ENCODE measurements at places on chromosomes 12 and 14. TPM values are rescaled to one million over a fixed set of nuclear protein-coding genes. Genes with fewer than 3 reads are reported as not detected.
A peak's percentile ranks its signal among the peaks of the same experiment; 100 is the strongest.

DNA sequence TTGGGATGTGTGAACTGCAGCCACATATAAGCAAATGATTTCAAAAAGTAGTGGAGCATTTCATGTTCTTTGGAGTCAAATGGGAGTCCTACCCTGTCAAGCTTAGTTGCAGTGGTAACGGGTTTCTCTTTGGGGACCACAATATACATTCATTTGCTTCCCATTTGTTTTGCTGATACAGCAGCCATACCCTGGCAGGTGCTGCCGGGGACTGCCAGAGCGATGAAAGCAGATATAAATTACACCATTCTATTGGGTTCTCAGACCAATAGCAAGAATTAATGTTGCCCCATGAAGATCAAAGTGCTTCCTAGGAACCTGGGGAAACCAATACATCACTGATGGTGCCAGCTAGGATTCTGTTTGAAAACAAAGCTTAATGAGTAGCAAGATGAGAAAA, 1621.5 kb upstream of the FLRT2 start:
- H3K27ac ChIP-seq: no peak overlapping the region
- no peak overlapping the region for H3K4me3 ChIP-seq
- no peaks in the 10 kb centered on the region for H3K27me3 ChIP-seq
- no peak for DNase-seq
- no peaks in the 10 kb centered on the region for H3K36me3 ChIP-seq
- no peaks in the 10 kb centered on the region for H3K4me1 ChIP-seq

The RERG gene
- total RNA-seq: 1.4 TPM

- DNase-seq: no peak
- H3K27ac ChIP-seq: no peak overlapping the region
- H3K27me3 ChIP-seq: no peaks in the 10 kb centered on the region
- no peak overlapping the region for H3K4me3 ChIP-seq
- H3K36me3 ChIP-seq: peaks cover 53% of the 10 kb centered on the region
Measured at GRCh38 chr14:21203470-21204166, 47.8 kb upstream of the OR5AU1 start.

DNA sequence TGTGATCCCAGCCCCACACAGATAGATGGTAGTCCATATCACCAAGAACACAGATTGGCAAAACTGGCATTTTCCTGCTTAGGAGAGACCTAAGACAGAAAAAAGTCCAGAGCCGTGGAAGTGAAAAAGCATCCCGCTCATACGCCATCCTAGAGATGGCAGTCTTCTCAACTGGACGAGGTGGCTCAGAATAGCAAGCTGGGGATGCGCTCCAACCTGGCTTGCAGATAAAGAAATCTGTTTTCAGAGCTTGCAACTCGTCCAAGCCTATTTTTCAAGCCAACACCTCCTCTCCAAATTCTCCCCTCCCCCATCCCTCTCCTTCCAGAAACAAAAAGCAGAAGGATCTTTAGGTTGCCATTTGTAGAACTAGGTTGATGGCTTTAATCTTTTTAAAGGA, 74.3 kb upstream of the OTX2 start:
- no peaks in the 10 kb centered on the region for H3K36me3 ChIP-seq
- H3K27me3 ChIP-seq: peaks cover 19% of the 10 kb centered on the region
- no peaks in the 10 kb centered on the region for H3K4me1 ChIP-seq
- H3K27ac ChIP-seq: no peak overlapping the region
- no peak for DNase-seq

- H3K4me3 ChIP-seq: no peak overlapping the region
- DNase-seq: no peak
- H3K27ac ChIP-seq: no peak overlapping the region
- no peaks in the 10 kb centered on the region for H3K27me3 ChIP-seq
- no peaks in the 10 kb centered on the region for H3K4me1 ChIP-seq
- H3K36me3 ChIP-seq: no peaks in the 10 kb centered on the region
Measured at GRCh38 chr14:84036840-84037239, 1493.1 kb upstream of the FLRT2 start.

- H3K27me3 ChIP-seq: no peaks in the 10 kb centered on the region
- H3K36me3 ChIP-seq: no peaks in the 10 kb centered on the region
- peaks cover 16% of the 10 kb centered on the region for H3K4me1 ChIP-seq
- H3K27ac ChIP-seq: no peak overlapping the region
- DNase-seq: no peak
Measured at GRCh38 chr14:61531465-61532122, 163.7 kb upstream of the HIF1A start.

The GPR84 gene
- not detected for total RNA-seq

The FAM186B gene
- total RNA-seq: 0.19 TPM

The GDF3 gene
- not detected for total RNA-seq

The LRTM2 gene
- not detected for total RNA-seq

GRCh38 chr14:71113376-71113775, 206.1 kb downstream of the PCNX1 start:
- peaks cover 12% of the 10 kb centered on the region for H3K36me3 ChIP-seq
- no peaks in the 10 kb centered on the region for H3K4me1 ChIP-seq
- H3K4me3 ChIP-seq: no peak overlapping the region
- H3K27ac ChIP-seq: no peak overlapping the region
- DNase-seq: no peak

The TROAP gene
- 4.6 TPM for total RNA-seq

DNA sequence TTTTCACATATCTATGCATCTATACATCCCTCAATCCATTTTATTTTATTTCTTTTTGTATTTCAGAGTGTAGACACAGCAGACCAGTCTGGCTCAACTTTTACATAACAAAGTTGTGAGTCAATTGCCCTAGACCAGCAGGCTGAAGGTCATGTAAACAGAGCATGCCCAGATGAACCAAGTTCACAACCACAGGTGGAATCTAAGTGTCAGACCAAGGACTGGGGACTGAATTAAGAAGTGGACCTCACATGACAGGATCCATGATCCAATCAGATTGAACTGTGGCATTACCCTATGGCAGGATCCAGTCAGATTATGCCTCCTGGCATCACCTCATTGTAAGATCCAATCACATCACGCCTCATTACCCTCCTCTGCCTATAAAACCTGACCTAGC, 455.8 kb downstream of the SOX5 start:
- no peak overlapping the region for H3K27ac ChIP-seq
- H3K36me3 ChIP-seq: no peaks in the 10 kb centered on the region

The NFE2 gene
- not detected for total RNA-seq

The FERMT2 gene
- total RNA-seq: 6.5 TPM

DNA sequence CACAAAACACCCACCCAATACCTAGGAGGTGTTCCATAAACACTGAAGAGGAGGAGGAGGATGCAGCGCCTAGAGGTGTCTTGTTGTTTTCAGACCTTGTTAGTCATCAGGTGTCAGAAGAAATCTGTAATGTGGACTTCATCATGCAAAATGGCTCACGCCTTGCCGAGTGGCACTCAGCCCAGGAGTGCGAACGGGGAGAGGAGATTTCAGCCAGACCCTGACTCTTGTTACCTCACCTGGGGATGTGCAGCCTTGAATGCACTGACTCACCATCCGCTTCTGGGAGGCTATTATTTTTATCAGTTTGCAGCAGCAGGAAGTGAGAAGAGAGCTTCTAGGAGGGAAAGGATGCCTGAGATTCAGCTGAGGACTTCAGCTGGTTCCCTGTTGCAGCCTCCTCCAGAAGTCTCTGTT, 48.2 kb upstream of the PLXNC1 start:
- no peak for DNase-seq
- no peak overlapping the region for H3K4me3 ChIP-seq
- no peaks in the 10 kb centered on the region for H3K27me3 ChIP-seq
- H3K36me3 ChIP-seq: no peaks in the 10 kb centered on the region

DNA sequence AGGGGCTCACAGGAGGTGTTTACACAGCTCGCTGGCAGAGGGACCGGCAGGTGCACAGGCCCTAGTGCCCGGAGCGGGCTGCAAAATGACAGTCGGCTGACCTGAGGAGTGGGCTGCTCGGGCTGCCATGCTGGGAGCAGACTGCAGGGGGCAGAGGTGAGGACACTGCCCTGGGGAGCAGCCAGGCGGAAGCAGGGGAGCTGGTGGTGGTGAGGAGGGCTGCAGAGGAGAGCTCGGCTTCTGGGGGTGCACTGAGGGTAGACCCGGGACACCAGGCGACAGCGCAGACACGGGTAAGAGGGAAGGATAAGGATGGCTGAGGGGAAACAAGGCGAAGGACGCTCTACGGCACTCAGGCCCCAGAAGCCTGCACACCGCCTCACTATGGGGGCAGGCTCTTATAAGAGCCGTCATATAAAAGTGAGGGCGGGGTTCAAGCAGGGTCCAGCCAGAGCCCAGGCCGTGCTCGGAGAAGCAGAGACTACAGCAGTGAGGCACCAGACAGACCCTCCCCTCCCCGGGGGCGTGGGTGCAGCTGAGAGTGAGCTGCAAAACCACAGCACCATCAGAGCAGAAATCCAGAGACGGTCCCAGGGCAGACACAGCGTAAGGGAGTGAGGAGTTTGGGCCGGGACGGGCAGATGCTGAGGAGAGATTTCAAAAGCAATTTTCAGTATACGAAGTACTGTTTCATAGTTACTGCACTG, 62.5 kb downstream of the CCDC88C start:
- peaks cover 53% of the 10 kb centered on the region for H3K4me1 ChIP-seq
- H3K36me3 ChIP-seq: no peaks in the 10 kb centered on the region
- peak overlapping the region; percentile 42 for H3K27ac ChIP-seq
- H3K4me3 ChIP-seq: no peak overlapping the region

- H3K36me3 ChIP-seq: no peaks in the 10 kb centered on the region
- peaks cover 81% of the 10 kb centered on the region for H3K27me3 ChIP-seq
- no peaks in the 10 kb centered on the region for H3K4me1 ChIP-seq
- no peak overlapping the region for H3K27ac ChIP-seq
- H3K4me3 ChIP-seq: no peak overlapping the region
Measured at GRCh38 chr12:113978080-113978479, 12.0 kb upstream of the RBM19 start.

DNA sequence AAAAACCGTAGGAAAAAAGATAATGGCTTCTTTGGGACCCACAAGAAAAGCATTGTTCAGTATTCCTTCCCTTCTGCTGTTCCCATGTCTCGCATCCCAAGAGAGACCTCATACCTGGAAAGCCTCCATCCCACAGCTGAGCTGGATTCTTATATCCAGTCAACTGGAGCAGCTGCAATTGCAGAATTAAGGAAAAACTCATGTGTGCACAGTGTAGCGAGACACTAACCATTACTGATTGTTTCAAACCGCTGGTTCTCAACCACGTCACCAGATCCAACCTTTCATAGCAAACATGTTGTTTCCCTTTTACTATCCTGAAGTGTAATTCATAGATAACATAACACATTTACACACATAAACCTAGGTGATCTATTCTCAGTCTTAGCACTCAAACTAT, 5.5 kb upstream of the RNASE10 start:
- no peaks in the 10 kb centered on the region for H3K36me3 ChIP-seq
- no peak overlapping the region for H3K27ac ChIP-seq
- H3K4me3 ChIP-seq: no peak overlapping the region
- DNase-seq: no peak
- H3K27me3 ChIP-seq: no peaks in the 10 kb centered on the region
- H3K4me1 ChIP-seq: peaks cover 8% of the 10 kb centered on the region

DNA sequence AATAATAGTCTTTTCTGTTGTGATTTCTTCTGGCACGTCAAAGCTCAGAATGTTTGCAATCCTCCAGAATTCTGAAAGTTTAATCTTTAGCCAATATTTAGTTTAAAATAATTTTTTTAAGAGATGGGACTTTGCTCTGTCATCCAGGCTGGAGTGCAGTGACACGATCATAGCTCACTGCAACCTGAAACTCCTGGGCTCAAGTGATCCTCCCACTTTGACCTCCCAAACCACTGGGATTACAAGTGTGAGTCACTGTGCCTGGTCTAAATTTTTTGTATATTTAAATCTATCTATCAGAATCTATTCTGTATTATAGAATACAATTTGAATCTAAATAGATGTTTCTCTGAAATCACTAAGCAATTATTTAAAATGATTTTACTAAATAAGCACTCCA, 572.7 kb downstream of the VRK1 start:
- no peak for DNase-seq
- H3K4me3 ChIP-seq: no peak overlapping the region
- no peak overlapping the region for H3K27ac ChIP-seq
- no peaks in the 10 kb centered on the region for H3K27me3 ChIP-seq
- no peaks in the 10 kb centered on the region for H3K36me3 ChIP-seq

DNA sequence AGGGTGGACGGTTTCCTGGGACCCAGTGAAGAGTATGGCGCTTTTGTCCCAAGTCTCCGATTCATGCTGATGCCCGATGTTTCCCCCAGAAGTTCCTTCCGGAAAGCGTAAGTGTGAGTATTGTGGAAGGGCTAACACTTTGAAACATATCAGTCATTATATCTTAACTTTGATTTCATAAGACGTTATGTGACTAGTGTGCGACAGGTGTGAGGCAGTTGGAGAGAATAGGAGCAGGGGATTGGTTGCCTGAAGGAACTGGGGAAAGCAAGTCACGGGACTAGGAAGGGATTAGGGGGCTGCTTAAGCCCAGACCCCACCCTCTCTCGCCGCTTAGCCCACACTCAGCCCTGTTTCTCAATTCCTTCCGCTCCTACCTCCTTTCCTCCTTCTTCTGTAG, 154.9 kb downstream of the CHST11 start:
- H3K36me3 ChIP-seq: no peaks in the 10 kb centered on the region
- H3K4me3 ChIP-seq: no peak overlapping the region
- no peak for DNase-seq

DNA sequence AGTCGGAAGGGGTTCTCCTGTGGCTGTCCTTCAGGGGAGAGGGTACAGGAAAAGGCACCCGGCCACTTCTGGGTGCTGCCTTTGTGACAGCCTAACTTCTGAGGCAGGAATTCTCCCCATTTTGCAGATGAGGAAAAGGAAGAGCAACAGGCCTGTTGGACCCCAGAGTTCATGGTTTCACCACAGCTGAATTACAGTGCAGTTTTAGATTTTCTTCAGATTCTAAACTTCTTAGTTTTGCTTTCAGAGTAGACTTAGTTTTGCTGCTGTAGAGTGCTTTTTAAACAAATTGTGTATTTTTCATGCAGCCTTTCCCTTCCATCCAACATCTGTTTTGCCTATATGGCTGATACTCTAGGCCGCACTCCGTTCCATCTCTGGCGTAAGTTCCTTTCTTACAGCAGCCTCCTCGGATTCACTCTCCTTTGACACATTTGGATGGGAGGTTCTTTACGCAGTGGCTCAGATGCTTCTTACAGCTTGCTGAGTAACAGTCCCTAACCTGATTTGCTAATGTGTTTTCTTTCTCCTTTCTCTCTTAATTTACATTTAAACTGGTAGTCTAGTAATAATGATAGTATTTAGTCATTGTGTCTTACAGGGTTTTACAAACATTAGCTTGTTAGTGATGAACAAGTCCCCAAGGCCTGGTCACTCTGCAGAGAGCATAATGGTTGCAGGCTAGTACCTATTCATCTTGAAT, 7.8 kb downstream of the TRAF3 start:
- H3K27ac ChIP-seq: no peak overlapping the region
- H3K36me3 ChIP-seq: no peaks in the 10 kb centered on the region
- H3K27me3 ChIP-seq: no peaks in the 10 kb centered on the region
- H3K4me3 ChIP-seq: no peak overlapping the region
